GF-D8 (cell line): ENCODE measurements at places on chromosomes 4 and X.

DNA sequence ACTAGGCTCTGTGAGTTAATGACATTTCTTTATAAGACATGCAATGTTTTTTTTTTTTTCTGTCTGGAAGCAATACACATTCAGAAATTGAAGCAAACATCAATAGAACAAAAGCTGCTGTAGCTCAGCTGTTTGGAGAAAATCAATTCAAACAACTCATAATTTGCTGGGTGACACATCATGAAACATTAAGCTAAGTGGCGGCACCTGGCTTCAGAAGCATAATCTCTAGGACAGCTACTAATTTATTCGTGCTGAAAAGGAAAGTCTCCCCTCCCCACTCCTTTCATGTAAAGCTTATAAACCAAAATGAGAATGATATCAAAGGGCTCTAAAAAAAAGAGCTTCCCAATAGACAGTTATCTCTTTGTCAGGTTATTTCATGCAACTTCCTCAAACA lies 73.9 kb downstream of the LUZP4 start:
- no peak for DNase-seq

DNA sequence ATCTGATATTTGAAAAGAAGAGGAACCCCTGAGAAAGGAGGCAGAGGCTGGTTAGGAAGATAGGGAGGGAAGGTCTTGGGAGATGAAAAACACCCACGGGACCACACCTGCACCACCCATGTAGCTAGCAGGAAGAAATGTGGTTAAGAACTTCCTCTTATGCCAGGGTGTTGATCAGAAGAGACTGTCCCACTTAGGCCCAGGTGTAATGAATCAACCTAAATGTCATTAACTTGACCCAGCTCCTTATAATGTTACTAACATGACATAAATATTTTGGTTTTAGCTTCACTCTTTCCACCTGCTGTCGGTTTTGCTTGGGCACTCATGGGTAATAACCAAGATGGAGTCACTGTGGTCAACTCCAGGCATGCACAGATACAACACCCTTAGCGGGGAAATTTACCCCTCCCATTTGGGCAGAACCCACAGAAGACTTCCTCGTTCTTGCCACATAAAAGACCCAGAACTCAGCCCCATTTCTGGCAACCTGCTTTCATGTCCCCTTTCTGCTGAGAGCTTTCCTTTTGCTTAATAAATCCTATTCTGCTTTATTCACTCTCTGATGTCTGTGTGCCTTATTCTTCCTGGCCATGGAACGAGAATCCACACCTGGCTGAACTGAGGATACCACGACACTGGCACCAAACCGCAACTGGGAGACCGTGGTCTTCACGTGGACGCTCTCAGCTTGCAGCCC lies 46.8 kb downstream of the ZNF141 start:
- no peak for DNase-seq

GRCh38 chrX:9562851-9563250 lies 98.0 kb downstream of the TBL1X start:
- no peak for DNase-seq

GRCh38 chrX:154482786-154483185 lies 3.6 kb downstream of the UBL4A start:
- no peak for DNase-seq

DNA sequence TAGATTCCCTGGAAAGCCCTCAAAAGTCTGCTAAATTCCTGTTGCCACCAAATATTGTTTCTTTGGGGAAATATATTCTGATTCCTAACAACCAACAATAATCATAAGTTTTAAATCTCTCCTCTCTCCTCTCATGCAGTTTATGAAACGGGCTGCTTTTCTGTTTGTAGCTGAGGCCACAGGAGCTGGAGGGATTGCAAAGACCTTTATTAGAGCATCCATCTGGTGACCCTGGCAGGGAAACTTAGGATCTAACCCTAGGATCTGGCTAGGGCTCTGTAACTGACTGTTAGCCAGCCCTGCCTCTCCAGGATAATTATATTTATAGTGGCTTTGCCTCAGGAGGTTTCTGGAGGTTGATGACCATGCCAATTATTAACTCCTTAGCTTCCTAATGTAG lies 56.9 kb downstream of the SMAD1 start:
- no peak for DNase-seq

DNA sequence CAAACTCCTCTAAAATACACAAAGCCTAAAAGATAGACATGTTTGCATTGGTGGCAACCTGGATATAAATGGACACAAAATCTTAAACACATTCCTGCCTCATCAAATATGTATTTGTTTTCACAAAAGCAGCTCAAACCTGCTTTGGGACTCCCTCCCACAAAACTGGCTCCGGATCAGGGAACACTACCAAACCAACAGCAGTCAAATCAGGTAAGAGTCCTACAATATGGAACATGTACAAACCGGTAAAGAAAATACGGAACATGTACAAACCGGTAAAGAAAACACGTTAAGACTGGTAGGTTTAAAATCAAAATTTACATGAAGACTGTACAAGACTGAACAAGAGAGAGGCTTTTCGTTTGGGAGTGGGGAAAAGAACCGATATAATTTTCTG lies 4.3 kb downstream of the AMTN start:
- DNase-seq: no peak

- no peak for DNase-seq
These were observed 46.6 kb downstream of the MAP7D3 start for GRCh38 chrX:136204571-136204970.

GRCh38 chr4:139919004-139919403 lies 235.0 kb downstream of the MAML3 start:
- DNase-seq: no peak

DNA sequence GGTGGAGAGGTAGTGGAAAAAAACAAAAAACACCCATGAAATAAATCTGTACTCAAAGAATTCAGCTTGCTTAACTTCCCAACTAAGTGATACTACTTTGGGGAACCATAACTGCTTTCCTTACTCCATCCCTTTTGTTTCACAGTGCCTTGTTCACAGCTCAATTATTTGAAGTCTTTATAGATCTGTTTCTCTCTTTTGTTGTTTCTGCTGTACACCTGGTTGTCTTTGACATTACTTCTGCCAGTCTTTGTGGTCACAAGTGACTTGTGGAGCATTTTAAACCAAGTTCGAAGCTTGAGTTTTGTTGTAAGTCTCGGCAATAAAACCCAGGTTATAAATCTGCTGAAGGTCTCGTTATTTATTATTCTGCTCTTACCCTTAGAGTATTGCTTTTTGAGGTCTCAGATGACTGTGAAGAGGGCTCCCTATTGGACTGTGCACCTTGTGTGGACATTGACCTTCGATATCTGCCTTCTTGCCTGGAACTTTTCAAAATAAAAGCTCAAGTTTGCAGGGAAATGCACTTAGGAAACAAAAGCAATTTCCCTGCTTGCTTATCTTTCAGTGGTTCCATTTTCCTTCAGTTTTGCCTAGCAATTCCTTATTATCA lies 59.8 kb downstream of the ANK2 start:
- DNase-seq: no peak
